ENCODE measurements at places on chromosomes 5 and 9.

DNA sequence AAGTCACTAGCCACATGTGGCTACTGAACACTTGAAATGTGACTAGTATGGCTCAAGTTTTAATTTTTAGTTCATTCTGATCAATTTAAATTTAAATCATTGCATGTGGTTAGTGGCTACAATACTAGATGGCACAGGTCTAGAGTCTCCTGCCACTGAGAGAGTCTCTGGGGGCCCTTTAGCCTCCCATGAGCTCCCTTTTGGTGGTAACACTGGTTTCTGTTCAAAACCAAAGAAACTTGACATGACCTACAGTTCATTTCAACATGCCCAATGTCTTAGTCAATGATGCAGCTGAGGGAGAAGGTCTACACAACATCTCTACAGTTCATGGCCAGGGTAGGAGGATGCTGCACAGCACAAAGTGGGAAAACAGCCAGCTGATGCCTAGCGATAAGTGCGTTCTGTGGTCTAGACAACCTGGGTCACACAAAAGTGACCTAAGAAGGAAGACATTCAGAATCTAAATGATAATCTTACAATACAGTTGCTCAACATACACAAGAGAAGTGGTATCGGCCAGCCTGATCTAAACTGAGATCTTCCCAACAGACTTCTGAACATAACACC, 121.0 kb downstream of the AUH start:
- DNase-seq, result no peak

- DNase-seq, result no peak
Observed at GRCh38 chr5:37226377-37226776, 22.8 kb downstream of the CPLANE1 start.

GRCh38 chr5:111043712-111044506, 27.6 kb upstream of the TSLP start:
- no peak for DNase-seq

- no peak for DNase-seq
Observed at GRCh38 chr9:116750510-116750909, 63.4 kb downstream of the TRIM32 start.
